ENCODE measurements at places on chromosomes 4 and X.
A peak's percentile ranks its signal among the peaks of the same experiment; 100 is the strongest.

DNA sequence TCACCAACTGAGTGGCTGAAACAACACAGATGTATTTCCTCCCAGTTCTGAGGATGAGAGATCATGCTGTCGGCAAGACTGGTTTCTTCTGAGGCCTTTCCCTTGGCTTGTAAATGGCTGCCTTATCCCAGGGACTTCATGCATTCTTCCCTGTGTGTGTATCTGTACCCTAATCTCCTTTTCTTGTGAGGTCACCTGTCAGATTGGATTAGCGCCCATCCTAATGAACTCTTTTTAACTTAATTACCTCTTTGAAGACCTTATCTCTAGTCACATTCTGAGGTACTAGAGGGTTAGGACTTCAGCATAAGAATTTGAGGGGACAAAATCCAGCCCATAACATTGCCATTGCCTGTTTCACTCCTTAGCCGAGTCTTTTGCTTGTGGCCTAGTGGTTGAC, 59.5 kb upstream of the TMEM150C start:
- no peak for DNase-seq

GRCh38 chr4:22072726-22073125, 124.2 kb upstream of the KCNIP4 start:
- no peak for DNase-seq

GRCh38 chr4:156654410-156654809, 317.2 kb downstream of the PDGFC start:
- DNase-seq = no peak

DNA sequence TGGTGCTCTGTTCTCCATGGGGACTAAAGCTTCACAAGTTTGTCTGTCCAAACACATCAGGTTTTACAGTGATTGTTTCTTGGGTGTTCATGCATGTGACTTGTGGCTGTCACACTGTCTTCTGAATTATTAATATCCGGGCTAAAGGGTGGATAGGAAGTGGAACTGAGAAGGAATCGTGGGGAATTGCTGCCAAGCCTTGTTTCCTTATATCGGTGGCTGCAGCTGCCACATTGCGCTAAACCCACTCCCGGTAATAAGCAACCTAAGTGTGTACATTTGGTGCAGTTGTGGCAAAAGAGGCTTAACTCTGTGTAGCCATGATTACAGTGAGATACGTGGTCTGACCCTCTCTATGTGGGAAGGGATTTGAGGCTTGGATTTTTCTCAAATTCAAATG, 30.7 kb downstream of the SEPTIN11 start:
- DNase-seq = no peak

DNA sequence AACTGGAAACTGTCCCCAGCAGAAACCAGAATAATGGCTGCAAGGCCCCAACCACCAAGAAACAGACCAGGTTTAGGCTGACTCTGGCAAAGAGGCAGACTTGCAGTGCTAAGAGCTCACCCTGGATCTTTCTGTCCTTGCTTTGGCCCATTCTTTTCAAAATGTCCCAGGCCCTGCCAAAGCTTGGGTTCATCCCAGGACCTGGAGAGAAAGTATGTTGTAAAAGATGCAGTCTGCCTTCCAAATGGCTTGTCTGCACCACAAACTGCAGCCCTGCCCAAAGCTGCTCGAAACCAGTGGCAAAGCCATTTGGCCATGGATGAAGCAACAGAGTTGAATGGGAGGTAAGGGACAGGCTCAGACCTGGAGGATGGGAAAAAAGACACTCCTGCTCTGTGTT, 38.0 kb upstream of the LNX1 start:
- DNase-seq = no peak

GRCh38 chr4:10743357-10743756, 58.8 kb upstream of the CLNK start:
- no peak for DNase-seq

GRCh38 chrX:144275367-144275766, 391.5 kb downstream of the UBE2NL start:
- no peak for DNase-seq

DNA sequence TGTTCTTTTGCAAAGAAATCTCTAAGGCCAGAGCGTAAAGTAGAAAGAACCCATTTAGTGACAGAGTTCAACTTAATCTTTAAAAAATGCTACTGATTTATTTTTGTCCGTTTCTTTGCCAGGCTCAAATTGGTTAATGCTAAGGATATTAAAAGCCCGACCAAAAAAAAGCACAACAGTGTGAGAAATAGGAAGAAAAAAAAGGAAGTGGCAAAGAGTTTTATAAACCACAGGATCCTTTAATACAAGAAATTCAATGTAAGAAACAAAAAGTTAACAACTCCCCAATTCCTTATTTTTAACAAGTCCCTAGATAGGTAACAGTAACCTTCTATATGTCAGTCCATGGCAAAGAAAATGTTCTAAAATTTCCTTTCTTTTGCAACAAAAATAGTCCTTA, 480.4 kb downstream of the ACTRT1 start:
- no peak for DNase-seq

GRCh38 chr4:182629096-182629495, 288.1 kb downstream of the DCTD start:
- no peak for DNase-seq

- DNase-seq = peak; percentile 10
These were observed 604.9 kb upstream of the ZFP42 start for GRCh38 chr4:187390646-187391045.

- DNase-seq = no peak
These were observed 20.1 kb downstream of the EIF4E start for GRCh38 chr4:98908703-98909262.

Measured in fibroblast of skin of left biceps (primary cell).